ENCODE measurements at places on chromosomes 13 and 19.

- no peak for DNase-seq
Measured at GRCh38 chr13:79668201-79668752, 187.3 kb downstream of the NDFIP2 start.

DNA sequence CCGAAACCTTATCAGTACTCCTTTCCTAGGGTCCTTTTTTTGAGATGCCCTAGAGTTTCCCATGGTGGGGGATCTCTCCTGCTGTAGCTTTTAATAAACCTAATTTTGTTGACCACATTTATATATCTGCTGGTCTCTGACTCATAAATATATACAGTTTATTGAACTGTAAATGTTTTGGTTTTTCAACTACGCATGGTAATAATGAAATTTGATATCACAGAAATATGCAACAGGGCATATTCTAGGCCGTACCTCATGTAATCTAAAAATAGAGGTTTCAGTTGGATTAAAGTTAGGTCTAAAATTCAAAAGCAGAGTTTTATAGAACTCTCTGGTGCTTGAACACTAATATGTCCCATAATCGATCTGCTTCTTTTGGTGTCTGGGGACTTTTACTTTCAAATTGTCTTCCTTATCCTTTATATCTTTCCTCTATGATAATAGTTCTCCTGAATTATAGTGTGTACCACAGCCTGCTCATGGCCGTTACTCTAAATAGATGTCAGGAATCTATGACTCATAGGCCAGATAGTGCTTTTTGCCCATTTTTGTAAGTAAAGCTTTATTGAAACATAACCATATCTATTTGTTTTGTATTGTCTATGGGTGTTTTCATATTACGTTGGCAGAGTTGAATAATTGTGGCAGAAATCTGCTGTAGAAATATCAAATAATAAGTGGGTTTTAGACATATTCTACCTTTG is 324.8 kb upstream of the PCDH9 start:
- DNase-seq: no peak

DNA sequence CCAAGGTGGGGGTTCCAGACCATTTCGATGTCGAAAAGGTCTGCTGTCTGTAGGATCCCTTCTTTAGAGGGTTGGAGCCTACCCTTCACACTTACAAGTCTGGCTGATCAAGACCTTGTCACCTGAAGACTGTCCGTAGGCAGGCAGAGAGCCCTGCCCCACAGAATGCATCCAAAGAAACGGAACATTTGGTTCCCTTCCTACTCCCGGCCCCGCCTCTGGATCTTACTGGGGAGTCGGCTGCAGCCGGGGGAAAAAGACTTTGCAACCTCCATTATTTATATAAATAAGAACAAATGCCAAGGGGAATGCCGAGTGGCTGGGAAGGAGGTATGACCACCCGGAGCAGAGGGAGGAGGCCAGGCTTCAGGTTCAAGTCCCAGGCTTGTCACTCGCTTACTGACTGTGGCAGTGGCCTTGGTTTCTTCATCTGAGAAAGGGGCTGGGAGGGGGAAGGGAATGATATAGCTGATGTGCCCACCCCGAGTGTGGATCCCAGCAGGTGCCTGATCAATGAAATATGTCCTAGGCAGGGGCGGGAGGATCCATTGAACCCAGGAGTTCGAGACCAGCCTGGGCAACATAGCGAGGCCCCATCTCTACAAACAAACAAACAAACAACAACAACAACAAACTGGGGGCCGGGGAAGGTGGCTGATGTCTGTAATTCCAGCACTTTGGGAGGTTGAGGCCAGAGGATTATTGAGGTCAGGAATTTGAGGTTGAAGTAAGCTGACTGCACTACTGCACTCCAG is 48.7 kb downstream of the RFX2 start:
- no peak for DNase-seq

DNA sequence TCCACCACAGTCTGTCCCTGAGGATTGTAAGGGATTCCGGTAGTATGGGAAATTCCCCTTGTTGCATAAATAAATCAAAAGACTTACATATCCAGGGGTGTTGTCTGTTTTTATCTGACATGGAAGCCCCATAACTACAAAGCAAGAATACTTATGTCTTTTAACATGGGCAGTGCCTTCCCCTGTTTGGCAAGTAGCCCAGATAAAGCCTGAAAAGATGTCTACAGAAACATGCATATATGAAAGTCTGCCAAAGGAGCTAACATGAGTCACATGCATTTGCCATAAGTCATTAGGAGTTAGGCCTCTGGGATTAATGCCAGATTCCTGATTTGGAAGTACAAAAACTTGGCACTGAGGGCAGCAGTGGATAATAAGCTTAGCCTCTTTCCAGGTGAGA is 62.1 kb downstream of the ZNF737 start:
- no peak for DNase-seq
